ENCODE measurements at places on chromosomes 11 and 22.

DNA sequence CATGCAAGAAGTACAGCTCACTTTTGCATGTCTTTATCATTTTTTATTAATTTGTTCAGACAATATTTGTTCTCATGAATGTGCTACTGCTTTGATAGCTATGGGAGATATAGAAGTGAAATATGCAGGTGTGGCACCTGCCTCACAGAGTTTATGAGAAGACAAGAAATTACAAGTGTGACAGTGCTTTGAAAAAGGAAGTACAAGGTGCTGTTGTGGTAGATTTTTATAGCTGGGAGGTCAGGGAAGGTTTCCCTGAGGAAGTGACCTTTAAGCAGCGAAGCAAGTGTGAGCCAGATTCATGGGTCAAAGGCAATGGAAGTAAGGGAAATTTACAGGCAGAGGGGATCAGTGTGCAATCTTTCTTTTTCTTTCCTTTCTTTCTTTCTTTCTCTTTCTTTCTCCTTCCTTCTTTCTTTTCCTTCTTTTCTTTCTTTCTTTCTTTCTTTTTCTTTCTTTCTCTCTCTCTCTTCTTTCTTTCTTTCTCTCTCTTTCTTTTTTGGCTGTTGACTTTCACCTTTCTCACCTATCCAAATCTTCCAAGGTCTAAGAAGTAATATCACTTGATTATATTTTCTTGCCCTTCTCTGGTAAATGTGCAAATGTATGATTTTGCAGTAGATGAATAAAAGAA, 6.4 kb upstream of the BMAL1 start:
- DNase-seq, result no peak

DNA sequence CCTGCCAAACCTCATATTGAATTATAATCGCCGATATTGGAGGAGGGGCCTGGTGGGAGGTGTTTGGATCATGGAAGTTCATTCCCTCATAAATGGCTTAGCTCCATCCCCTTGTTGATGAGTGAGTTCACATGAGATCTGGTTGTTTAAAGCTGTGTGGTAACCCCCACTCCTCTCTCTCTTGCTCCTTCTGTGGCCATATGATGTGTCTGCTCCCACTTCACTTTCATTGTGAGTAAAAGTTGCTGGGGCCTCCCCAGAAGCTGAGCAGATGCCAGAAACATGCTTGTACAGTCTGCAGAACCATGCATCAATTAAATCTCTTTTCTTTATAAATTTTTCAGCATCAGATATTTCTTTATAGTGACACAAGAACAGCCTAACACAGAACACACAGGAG, 929.0 kb upstream of the FAT3 start:
- no peak for DNase-seq

DNA sequence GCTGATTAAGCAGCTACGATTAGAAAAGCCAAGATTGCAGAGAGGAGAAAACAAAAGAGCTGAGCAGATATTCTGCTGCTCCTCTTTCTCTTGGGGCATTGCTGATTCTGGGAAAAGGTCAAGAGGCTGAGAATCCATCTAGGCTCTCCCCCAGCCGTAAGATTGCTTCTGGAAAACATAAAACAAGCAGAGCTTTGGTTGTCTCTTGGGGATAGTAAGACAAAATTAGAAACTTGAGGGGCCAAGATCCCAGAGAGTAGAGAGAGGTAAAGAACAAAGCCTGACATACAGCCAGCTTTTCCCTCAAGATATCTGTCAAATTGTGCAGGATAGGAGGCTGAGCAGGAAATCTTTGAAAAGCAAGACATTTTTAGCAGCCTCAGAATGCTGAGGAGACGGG, 158.2 kb downstream of the TTC28 start:
- DNase-seq, result no peak

GRCh38 chr22:37768273-37768672, 39.5 kb upstream of the GCAT start:
- DNase-seq, result peak; percentile 56
